Immature natural killer cell (primary cell): ENCODE measurements at places on chromosomes 4 and X.

DNA sequence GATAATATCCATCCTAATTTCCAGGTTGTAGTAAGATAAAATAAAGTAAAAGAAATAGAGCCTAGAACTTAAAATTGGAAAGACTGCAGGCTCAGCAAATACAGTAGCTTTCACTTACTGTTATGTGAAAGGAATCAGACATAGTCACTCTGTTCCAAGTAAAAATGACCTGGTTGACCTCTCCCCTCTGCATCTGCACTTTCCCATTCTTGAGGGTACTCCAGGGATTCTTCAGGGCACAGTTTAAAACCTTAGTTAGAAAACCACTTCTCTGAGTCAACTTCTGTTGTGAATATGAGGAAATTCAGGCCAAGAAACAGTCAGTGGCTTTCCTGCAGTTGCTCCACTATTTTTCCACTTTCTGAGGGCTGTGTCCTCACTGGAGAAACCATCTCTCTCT is 42.9 kb downstream of the FRAS1 start:
- DNase-seq = no peak
- no peaks in the 10 kb centered on the region for H3K36me3 ChIP-seq
- H3K4me3 ChIP-seq = no peak overlapping the region
- H3K4me1 ChIP-seq = no peaks in the 10 kb centered on the region
- H3K27me3 ChIP-seq = peaks cover 5% of the 10 kb centered on the region

DNA sequence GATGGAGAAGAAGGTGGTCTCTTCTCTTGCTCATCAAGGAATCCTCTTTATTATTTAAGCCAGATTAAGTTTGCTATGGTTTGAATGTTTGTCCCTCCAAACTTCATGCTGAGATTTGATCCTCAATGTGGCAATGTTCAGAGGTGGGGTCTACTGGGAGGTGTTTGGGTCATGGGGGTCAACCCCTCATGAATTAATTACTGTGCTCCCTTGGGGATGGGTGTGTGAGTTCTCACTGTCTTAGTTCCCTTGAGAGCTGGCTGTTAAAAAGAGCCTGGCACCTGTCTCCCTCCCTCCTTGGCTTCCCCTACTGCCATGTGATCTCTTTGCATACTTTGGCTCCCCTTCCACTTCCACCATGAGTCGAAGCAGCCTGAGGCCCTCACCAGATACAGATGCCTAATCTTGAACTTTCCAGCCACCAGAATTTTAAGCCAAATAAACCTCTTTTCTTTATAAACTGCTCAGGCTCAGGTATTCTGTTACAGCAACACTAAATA is 36.0 kb upstream of the CD38 start:
- peaks cover 7% of the 10 kb centered on the region for H3K36me3 ChIP-seq
- H3K27ac ChIP-seq = no peak overlapping the region
- DNase-seq = no peak
- H3K27me3 ChIP-seq = no peaks in the 10 kb centered on the region

DNA sequence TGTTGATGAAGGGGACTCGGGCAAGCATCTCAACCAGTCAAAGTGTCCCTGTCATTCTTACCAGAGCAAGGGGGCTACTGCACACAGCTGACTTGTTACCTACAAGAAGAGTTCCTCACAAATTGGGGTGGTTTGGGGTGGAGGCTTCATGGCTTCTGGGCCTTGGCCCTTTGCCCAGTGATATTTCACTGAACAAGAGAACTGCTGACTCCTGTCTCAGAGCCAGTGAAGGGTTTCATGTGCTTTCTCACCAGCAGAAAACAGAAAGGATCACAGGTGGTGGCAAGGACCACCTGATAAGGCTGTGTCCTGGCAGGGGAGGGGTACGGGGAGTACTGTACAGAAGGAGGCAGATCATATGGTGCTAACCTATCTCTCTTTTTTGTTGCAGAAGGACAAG is 53.5 kb downstream of the DLG3 start:
- no peak for DNase-seq
- H3K4me1 ChIP-seq = no peaks in the 10 kb centered on the region
- no peaks in the 10 kb centered on the region for H3K27me3 ChIP-seq
- H3K4me3 ChIP-seq = no peak overlapping the region
- peaks cover 6% of the 10 kb centered on the region for H3K36me3 ChIP-seq

DNA sequence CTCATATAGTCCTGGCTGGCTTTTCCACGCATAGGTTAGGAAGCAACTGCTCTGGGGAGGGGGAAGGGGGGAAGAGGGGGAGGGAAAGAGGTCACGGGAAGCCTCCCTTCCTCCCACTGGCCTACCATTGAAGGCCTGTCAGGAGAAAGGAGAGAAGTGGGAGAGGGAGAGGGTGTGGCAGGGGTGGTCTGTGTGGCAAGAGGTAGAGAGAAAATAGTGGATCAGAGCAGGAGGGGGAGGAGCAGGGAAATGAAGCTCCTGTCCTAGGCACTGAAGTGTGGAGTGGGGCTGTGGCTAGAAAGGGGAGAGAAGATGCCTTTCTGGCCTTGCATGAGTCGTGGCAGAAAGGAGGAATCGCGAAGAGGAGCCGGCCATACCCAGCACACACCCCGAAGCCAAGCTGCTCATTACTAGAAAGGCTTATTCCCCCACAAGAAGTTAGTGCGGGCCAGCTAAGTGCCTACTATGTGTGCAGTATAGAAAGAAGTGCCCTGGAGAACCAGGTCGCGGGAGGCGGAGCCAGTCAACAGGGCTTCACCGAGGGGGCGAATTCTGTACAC is 1.1 kb upstream of the TMEM164 start:
- H3K27me3 ChIP-seq = peaks cover 10% of the 10 kb centered on the region

GRCh38 chrX:107750263-107750662 is 25.3 kb downstream of the TSC22D3 start:
- peaks cover 4% of the 10 kb centered on the region for H3K4me1 ChIP-seq
- no peak for DNase-seq
- no peak overlapping the region for H3K27ac ChIP-seq
- H3K36me3 ChIP-seq = no peaks in the 10 kb centered on the region
- H3K27me3 ChIP-seq = no peaks in the 10 kb centered on the region

- H3K27me3 ChIP-seq = peaks cover 2% of the 10 kb centered on the region
- no peak overlapping the region for H3K4me3 ChIP-seq
- H3K4me1 ChIP-seq = no peaks in the 10 kb centered on the region
- no peaks in the 10 kb centered on the region for H3K36me3 ChIP-seq
- no peak overlapping the region for H3K27ac ChIP-seq
- no peak for DNase-seq
Measured at GRCh38 chrX:40784516-40785151, 49.3 kb upstream of the MED14 start.
